ENCODE measurements at places on chromosomes 5 and 9. TPM values are rescaled to one million over a fixed set of nuclear protein-coding genes. Genes with fewer than 3 reads are reported as not detected.

Gene SUSD3
- 0.93 TPM for total RNA-seq

Gene EDIL3
- total RNA-seq = 0.13 TPM

Gene CD72
- 0.13 TPM for total RNA-seq

Gene SAXO1
- not detected for total RNA-seq

Gene DNAI1
- total RNA-seq = 0.65 TPM

Gene MSX2
- total RNA-seq = 4.9 TPM

Gene SPAAR
- total RNA-seq = not detected

Gene DIPK1B
- 9.4 TPM for total RNA-seq

Gene ENHO
- total RNA-seq = 2.0 TPM

Gene FAF2
- total RNA-seq = 49.2 TPM

Gene ZBED3
- total RNA-seq = 4.2 TPM
